Stomach (tissue), 19 donors: ENCODE measurements at places on chromosomes 3 and 15.

DNA sequence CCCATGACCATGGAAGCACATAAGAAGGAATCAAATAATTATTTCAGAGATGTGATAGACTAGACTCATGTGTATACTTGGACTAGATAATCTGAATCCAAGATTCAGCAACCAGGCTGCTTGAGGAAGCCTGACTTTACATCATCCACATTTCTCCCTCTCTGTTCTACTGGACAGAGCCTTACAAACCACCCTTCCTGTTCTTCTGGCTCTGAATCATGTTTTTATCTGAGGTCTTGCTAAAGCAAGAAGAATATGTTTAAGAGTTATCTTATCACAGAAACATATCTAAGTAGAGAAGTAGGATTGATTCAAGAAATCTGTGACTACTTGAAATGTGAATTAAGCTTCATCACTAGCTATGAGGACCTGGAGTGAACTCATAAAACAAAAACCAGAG, 71.1 kb upstream of the SLC24A5 start:
- no peak for DNase-seq

GRCh38 chr3:161414907-161415306, 43.6 kb upstream of the SPTSSB start:
- no peak for DNase-seq

DNA sequence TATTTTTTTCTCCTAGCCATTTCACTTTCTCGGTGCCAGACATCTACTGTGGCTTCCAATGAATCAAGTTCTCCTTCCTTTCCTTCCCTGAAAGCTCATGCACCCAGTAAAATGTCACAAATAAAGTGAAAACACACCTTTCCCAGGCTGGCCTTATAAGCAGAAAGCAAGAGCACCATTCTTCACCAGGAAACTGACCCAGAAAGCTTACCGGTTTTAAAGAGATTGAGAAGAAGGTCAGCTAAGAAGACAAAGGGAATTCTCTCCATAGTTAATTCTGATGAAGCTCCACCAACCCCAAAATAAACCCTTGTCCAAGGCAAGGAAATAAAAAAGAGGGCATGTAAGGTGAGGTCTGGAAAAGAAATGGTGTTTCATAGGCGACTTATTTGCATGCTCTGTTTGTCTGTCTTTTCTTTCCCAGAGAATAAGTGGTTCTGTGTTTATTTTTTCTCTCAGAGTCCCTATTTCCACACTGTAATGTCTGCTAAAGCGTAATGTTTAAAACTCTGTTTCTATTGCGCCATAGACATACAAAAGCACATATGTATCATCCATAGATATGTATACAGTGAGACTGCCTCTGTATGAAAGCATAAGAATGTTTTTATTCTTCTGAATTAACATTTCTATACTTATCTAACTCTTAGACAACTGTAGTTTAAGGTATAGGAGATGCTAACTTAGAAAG, 2.8 kb downstream of the LSAMP start:
- DNase-seq, result no peak

DNA sequence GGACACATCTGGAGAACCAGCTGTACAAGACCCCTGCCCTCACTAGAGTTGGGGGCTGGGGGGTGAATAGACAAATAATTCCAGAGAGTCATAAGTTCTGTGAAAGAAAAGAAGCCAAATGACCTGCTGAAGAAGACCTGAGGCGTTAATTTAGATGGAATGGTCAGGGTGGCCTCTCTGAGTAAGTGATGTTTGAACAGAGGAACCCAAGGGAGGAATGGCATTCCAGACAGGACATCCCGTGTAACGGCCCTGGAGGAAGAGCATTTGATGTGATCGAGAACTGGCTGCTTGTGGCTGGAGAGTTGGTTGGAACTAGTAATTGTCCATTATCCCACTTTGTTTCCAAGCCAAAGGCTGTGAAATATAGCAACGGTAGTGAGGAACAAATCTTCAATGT, 1.7 kb downstream of the NR2C2 start:
- no peak for DNase-seq

DNA sequence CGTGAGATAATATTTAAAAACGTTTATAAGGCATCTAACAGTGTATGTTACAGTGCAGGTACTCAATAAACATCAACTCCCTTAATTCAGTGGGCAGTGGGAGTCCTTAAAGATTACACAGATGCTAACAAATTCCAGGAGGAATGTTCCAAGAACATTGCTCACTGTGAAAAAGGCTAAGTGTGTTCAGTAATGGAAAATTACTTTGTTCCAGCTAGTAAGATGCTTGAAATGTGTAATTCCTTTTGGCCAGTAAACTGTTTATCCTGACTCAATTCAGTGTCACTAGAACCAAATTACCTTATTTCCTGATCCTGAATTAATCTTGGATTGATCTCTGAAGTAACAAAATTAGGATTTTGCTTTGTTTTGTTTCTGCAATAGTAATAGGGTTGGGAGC, 54.2 kb upstream of the SEMA6D start:
- DNase-seq, result no peak

- no peak for DNase-seq
Measured at GRCh38 chr15:52178765-52179164, 12.4 kb downstream of the GNB5 start.

DNA sequence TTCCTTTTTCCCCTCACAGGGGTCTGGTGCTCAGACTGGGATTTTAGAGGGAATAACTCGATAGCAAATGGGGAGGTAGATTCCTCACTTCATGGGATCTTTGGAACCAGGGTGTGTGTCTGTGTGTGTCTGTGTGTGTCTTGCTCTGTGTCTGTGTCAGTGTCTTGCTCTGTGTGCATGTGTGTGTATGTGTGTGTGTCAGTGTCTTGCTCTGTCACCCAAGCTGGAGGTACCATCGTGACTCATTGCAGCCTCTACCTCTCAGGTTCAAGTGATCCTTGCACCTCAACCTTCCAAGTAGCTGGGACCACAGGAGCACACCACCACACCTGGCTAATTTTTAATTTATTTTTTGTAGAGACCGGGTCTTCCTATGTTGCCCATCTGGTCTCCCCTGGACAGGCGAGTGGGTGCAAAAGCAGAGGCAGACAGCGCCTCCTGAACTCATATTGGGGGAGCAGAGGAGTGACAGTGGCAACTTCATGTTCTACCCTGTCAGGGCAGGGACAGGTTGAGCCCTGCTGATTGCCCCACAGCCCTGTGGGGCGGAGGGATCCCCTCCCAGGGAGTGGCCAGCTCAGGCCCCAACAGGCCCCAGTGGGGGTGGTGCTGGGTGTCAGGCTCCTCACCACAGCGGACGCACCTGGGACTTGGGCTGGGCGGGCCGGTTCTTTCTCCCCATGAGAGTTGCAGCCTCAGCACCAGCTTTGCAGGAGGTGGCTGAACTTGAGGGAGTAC, 10.4 kb upstream of the SEMA4B start:
- peak; percentile 80 for DNase-seq

DNA sequence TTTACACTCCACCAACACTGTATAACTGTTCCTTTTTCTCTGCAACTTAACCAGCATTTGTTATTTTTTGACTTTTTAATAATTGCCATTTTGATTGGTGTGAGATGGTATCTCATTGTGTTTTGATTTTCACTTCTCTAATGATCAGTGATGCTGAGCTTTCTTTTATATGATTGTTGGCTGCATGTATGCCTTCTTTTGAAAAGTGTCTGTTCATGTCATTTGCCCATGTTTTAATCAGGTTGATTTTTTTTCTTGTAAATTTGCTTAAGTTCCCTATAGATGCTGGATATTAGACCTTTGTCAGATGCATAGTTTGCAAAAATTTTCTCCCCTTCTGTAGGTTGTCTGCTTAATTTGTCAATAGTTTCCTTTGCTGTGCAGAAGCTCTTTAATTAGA, 263.0 kb downstream of the MBNL1 start:
- DNase-seq, result no peak

- DNase-seq, result no peak
Measured at GRCh38 chr3:150377601-150378300, 30.3 kb upstream of the TSC22D2 start.

DNA sequence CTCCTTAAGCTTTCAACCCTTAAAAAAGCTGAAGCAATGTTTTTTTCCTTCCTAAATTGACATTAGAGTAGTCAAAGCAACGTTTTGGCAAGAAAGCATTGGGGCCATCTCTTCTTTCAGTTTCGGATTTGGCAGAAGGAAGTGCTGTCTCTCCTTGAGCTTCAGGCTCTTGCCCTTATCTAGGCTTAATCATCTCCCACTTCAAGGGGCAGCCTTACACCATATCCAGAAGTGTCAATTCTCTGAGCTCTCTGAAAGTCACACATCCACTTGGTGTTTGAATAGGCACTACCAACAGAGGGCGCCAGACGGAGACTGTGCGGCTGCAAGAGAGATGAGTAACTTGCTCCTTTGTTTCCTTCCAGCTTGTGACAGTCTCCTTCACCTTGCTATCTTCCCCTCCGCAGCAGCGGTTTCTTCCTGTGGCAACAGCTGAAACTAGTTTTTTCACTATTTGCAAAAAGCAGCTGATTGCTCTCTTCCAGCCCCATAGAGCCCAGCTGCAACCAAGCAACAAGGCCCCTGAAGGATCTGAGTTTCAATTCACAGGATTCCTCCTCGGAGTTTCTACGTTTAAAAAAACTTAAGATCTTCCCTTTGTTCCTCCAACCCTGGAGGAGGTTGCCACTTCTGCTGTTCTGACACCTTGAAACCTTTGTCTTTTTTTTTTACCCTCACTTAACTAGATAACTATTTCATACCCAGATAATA, 147.0 kb upstream of the SLCO3A1 start:
- peak; percentile 88 for DNase-seq

DNA sequence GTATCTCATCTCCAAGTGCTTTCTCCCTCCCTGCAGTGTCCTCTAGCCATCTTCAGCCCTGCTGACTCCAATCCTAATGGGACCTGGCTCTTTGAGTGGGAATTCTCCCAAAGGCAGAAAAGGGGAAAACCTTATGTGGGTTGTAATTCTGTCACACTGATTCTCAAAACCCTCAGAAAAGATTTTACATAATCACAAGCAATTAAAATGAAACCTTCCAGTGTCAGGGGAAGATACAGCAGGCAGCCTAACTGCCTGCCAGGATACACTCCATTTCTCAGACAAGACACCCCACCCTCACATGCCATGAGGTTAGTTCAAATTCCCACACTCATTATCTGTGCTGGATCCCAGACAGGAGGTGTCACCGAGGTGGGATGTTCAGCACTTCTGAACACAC, 121.4 kb downstream of the RFTN1 start:
- DNase-seq, result no peak

- DNase-seq, result no peak
Measured at GRCh38 chr3:57143886-57144459, 21.2 kb downstream of the IL17RD start.

- DNase-seq, result no peak
Measured at GRCh38 chr15:40114218-40114617, 5.5 kb upstream of the BMF start.

- DNase-seq, result no peak
Measured at GRCh38 chr3:17969985-17970568, 227.6 kb upstream of the TBC1D5 start.
